Foreskin fibroblast (primary cell): ENCODE measurements at places on chromosomes 13 and 19.

GRCh38 chr13:36354842-36355623 is 8.8 kb upstream of the SPART start:
- peak; percentile 23 for DNase-seq

GRCh38 chr19:27774827-27775226 is 1438.1 kb downstream of the UQCRFS1 start:
- DNase-seq, result no peak

- no peak for DNase-seq
Observed at GRCh38 chr19:41566001-41566400, 10.0 kb upstream of the CEACAM21 start.

DNA sequence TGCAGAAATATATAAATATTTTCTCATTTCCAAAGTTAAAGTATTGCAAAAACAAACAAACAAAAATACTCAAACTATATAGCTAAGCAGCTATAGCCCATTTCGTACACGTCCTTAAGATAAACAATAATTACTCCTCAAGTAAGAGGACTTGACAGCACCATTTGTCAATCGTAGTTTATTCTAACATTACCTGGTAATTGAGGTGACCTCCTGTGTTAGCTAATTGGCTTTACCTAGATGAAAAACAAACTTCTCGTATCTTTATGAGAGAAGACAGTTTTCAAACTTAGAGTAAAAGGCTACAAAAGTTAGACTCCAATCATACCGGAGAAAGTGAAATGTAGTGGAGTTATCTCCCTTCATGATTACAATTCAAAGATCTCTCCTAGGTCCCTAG is 1876.1 kb upstream of the PCDH20 start:
- no peak for DNase-seq

DNA sequence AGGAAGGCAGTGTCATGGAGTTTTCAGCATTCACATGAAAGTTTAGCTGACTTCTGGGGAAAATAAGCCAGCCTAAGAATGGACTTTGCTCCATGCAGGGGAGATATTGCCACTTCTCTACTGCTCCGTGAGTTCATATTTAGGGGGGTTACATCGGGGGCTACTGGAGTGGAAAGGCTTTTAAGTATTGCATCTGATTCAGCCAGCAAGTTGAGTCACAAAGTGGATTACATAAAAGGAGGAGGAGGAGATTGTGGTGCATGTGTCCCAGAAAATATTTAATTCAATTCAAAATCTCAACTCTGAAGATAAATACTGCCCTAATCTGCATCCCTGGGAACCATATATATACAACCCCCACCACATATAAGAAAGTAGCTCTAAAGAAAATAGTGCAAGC is 617.2 kb downstream of the DCT start:
- no peak for DNase-seq
